ENCODE measurements at places on chromosomes 11 and 22.
A peak's percentile ranks its signal among the peaks of the same experiment; 100 is the strongest.

DNA sequence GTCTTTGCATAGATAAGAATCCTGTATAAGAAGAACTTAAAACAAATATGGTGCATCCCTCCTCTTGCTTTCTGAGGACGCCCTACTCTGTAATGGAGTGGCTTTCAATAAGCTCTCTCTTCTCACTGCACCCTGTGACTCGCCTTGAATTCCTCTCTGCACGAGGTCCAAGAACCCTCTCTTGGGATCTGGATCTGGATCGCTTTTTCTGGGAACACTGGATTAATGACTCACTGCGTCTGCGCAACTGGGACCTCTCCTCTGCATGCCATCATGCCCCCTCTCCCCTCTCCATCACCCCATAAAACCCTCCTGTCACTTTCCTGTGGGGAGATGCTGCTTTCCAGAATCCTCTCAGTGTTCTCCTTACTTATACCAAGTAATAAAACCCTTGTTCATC, 15.1 kb upstream of the CABP2 start:
- DNase-seq: no peak

DNA sequence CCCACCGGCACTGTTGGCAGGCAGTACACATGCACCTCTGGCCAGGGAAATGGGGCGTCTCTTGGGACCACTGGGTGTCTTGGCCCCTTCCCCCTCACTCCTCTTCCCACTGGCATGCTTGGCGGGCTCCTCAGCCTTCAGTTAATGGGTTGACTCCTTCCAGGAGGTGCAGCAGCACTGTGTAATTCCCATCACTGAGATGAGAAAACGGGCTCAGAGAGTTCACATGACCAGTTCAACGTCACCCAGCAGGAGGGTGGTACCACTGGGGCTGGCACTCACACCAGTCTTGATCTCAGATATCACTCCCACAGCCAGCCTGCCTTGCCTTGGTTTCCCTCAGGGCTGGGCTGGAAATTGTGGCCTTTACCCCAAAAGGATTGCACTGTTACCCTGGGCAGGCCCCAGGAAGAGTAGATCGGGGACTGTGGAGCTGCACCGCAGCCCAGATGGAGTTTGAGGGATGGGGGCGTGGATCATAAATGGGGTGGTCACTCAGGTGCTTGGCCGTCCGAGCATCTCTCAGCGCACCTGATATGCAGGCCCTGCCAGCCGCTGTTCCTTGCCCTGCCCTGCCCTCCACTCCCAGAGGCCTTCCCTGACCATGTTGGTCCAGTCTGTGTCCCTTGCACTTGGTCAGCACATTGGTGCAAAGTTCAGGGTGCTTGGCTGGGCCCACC, 16.9 kb downstream of the CAPN5 start:
- DNase-seq: no peak

GRCh38 chr11:75386942-75387630, 12.2 kb upstream of the RPS3 start:
- no peak for DNase-seq

- peak; percentile 28 for DNase-seq
These were observed 1.6 kb downstream of the NCR3LG1 start for GRCh38 chr11:17352950-17353820.

DNA sequence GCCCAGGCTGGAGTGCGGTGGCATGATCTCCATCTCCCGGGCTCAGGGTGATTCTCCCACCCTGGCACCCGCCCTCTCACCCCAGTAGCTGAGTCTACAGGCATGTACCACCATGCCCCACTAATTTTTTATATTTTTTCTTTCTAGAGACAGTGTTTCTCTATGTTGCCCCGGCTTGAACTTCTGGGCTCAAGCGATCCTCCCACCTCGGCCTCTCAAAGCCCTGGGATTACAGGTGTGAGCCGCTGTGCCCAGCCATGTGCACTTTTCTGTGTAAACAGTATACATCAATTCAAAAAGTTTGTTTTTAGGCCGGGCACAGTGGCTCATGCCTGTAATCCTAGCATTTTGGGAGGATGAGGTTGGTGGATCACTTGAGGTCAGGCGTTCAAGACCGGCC, 14.7 kb downstream of the GRIK4 start:
- no peak for DNase-seq

DNA sequence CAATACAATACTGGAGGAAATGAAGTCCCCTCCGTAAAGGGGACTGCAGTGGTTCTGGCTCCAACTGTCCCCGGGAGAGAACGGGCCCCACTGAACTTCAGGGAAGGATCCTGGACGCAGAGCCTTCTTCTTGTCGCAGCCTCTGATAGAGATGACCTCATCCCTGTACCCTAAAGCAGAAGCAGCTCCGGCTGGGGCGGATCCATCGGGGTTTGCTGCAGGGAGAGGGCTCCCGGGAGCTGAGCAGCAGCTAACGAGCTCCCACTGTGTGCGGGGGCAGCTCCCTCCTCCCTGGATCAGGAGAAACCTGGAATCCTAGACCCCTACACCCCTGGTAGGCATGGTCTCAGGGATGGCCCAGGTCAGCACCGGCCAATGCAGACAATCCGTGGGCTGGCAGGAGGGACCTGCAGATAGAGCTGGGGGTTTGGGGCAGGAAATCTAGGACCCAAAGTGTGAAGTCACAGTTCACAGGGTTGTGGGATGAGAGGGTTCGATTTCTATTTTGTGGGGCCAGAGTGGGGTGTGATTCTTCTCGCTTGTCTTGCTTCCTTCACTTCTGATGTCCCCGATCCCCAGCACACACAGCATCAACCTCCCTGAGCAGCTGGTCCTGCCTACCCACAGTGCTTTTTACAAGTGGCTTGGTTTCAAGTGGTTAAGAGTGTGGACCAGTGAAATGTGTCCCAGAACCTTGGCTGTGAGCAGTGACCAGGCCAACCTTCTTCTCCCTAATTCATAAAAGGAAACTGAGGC, 12.9 kb downstream of the KIAA0930 start:
- DNase-seq: no peak

- DNase-seq: no peak
These were observed 4.3 kb upstream of the PNPLA5 start for GRCh38 chr22:43895986-43896645.

DNA sequence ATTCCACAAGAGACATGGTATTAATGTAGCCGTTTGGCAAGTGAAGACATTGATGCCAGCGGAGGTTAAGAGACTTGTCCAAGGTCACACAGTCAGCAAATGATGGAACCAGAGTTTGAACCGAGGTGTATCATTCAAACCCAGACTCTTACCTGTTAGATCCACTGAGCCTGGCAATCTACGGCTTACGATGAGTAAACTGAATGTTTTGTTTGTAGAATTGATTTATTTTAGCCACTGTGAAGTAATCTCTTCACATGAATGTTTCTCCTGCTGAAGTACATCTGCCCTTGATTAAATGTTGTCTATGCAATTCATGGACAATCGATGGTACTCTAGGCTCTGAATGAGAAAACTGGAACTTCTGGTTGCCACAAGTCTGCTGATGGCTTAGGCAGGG, 155.5 kb upstream of the NAV2 start:
- DNase-seq: no peak

DNA sequence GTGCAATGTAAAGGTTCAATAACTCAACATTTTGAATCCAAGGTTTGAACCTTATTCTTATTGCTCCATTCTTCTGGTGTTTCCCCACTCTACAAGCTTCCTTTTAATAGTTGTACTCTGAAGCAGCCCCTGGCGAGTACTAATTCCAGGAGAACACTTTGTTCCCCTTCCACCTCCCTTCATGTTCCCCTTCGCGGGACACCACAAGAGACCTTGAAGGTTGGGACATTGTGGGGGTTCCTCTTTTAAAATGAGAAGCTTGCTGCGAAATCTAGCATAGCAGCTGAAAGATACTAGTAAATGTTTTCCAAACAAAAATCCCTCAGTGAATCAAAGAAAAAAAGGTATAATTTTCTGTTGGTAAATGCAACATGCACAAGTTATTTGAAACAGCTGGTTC, 626.3 kb upstream of the LRRC4C start:
- DNase-seq: no peak

GRCh38 chr11:112367895-112368294, 107.2 kb upstream of the PLET1 start:
- no peak for DNase-seq

- DNase-seq: no peak
These were observed 18.5 kb downstream of the MMP13 start for GRCh38 chr11:102936864-102937509.

DNA sequence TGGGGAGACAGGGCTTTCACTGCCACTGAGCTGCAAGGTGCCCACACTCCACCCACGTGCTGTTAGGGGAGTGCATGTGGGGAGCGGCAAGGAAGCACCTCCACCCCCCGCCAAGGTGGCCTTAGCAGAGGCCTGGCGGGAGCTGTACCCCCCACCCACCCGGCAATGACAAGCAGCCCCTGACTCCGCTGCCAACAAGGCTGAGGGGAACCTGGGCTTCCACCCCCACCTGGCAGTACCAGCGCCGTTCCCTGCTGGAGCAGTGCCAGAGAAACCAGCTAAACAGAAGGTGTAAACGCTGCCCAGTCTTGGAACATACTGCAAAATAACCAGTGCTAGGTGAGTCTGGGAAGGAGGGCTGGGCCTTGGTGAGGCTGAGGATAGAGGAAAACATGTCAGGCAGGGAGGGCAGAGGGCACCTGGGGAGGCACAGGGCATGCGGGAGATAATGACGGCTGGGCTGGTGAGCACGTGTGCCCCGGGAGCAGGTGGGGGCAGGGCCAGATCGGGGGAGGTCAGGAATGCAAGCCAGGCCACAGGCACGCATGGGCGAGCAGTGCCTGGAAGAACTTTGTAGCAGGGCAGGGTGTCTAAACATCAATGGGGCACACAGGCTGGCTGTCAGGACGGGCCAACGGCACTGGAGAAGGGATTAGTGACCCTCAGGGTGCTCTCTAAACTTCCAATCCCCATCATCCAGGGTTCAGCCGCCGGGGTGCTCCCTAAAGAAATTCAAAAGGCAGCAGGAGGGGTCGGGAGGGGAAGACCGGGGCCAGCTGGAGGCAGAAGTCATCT, 6.6 kb downstream of the CERK start:
- no peak for DNase-seq

All from GM04503 (cell line).